Spleen (tissue), 13 donors: ENCODE measurements at places on chromosomes 16 and 17. TPM values are rescaled to one million over a fixed set of nuclear protein-coding genes. Genes with fewer than 3 reads are reported as not detected.

The MT1M gene
- polyA plus RNA-seq: 7.6 TPM

The KRT25 gene
- not detected for polyA plus RNA-seq

DNA sequence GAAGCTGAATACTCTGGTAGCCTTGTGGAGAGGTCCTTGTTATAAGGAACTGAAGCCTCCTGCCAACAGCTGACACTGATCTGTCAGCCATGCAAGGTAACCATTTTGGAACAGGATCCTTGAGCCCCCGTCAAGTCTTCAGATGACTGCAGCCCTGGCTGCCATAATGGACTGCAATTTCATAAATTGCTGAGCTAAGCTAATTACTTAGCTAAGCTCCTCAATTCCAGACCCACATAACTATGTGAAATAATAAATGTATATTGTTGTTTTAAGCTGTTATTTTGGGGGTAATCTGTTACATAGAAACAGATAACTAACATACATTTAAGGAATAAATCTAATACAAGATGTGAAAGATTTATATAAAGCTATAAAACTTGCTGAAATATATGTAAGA lies 16.6 kb downstream of the ADAT1 start:
- DNase-seq: no peak

DNA sequence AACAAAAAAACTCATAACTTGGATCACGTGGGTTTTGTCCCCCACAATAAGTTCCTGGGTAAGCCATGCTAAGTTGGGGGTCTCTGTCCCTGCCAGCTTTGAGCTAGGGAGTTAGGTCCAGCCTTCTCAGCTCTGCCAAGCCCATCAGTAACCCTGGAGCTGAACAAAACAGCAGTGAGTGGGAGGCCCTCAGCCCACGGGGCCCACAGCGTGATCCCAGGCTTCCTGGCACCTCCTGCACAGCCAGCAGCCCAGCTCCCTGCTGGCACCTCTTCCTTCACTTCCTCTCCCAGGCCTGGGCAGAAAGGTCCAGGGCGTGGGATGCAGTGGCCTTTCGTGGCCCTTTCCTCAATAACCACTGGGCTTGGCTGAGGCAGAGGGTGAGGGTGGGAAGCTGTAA lies 35.5 kb upstream of the CDC42EP4 start:
- no peak for DNase-seq

The FMNL1 gene
- 62.8 TPM for polyA plus RNA-seq

- peak; percentile 59 for DNase-seq
Measured at GRCh38 chr17:49571283-49571682, 4.4 kb upstream of the NXPH3 start.
